ENCODE measurements at places on chromosomes 12 and 14.

DNA sequence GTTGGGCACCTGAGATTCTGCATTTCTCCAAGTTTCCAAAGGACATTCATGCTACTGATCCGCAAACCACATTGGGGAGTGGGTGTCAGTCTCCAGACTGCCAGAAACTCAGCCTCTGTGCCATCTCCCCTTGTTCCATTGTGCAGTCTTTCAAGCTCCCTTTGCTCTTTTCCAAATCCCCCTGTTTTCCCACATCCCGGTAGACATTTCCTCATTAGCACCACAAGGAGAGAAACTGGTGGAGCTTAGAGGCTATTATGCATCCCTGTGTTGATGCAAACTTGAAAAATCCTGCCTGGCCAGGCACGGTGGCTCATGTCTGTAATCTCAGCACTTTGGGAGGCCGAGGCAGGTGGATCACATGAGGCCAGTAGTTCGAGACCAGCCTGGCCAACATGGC is 10.7 kb downstream of the CCDC63 start:
- no peak for DNase-seq

- peak; percentile 66 for DNase-seq
These were observed 45.6 kb downstream of the AACS start for GRCh38 chr12:125110641-125111360.

GRCh38 chr12:73083736-73084135 is 811.6 kb downstream of the TRHDE start:
- DNase-seq: no peak

- DNase-seq: no peak
These were observed 189.4 kb downstream of the ADGRD1 start for GRCh38 chr12:131142891-131143657.

- DNase-seq: no peak
These were observed 371.1 kb downstream of the FSCB start for GRCh38 chr14:44135972-44136371.

DNA sequence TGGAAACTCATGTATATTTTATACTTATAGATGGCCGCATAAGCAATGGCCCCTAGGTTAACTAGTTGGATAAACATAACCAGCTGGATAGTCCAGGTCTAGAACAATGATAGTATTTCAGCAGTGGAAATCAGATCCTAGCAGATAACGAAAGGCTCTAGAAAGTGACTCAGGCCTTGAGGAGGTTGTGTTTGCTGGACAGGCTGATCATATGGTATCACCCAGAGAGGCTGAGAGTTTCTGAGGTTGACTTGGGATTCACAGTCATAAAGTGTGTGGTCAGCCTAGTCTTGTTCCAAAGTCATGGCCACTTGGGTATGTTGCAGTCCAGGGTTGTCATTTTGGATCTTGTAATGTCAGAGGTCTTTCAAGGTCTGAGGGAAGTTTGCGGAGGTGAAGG is 16.8 kb downstream of the FLVCR2 start:
- DNase-seq: no peak

DNA sequence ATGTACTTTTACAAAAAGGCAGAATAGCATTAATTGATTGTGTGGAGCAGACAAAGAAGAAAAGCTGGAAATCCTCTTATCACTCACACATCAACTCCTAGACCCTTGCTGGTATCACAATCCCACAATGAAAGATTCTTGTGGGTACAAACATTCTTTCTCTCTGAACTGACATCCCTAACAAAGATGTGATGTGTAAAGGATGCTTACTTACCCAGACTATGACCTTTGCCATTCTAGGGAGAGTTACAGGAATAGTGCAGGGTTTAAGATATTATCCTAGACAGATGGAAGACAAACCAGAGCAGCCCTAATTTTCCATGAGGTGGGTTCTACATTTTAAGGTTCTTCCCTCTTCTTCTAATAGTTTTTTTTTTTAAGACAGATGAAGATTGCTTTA is 60.4 kb upstream of the SLC6A15 start:
- DNase-seq: no peak

DNA sequence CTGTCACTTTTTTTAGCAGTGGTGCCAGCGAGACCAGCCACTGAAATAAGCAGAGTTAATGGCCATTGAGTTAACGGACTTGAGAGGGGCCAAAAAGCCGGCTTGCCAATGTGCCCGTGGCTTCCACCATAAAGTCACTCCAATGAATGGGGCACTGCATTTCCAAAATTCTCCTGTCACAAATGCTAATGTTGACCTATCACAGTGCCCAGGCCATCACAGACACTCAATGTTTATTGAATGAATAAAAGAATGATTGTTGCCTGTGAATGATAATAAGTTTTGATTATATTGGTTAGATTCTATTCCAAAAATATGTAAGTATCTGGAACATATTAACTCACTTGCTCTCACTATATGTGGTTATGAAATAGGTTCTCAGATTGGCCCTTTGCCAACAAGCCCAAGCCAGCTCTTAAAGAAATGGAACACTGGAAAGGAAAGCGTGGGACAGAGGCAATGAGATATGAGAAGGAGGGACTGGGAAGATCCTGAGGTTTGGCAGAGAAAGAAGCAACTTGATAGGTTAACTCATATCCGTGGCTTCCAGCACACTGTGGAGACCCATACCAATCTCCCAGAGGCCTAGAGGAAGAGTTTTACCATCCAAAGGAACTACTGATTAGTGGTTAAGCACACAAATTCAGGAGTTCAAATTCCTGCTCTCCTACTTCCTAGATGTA is 108.7 kb downstream of the BTG1 start:
- DNase-seq: peak; percentile 94

DNA sequence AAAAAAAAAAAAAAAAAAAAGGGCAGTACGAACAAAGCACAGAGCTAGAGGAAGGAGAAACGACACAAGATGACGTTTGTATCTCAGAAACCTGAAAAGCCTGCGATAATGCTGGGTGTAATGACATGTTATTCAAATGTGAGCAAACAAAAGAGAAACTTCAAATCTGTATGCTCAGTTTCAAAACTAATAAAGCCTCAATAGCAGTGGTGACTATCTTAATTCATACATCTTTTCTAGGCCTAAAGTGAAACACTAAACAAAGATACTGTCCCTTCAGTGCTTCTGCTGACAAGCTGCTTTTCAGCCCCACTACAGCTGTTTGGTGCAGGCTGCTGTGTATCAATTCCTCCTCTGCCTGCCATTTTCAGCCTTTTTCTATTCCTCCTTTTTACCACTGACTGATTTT is 15.8 kb downstream of the ITPR2 start:
- DNase-seq: no peak

GRCh38 chr12:12891881-12892355 is 556 bp downstream of the GPRC5A start:
- no peak for DNase-seq

DNA sequence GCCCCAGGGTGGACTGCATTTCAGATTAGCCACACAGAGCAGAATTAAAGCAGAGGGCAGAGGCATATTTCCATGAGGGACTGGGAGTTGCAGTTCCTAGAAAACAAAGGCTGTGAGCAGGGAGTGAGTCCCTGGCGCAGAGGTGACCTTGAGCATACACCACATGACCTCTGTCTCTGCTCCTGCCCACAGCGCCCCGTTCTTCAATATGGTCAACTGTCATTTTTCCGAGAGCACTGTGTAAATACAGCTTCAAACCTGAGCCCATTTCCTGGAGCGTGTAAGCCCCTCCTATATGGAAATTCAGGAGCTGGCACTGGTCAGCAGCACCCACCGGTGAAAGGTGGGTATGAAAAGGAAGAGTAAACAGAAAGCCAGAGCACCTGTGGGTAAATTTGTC is 192.2 kb upstream of the PELI2 start:
- no peak for DNase-seq

DNA sequence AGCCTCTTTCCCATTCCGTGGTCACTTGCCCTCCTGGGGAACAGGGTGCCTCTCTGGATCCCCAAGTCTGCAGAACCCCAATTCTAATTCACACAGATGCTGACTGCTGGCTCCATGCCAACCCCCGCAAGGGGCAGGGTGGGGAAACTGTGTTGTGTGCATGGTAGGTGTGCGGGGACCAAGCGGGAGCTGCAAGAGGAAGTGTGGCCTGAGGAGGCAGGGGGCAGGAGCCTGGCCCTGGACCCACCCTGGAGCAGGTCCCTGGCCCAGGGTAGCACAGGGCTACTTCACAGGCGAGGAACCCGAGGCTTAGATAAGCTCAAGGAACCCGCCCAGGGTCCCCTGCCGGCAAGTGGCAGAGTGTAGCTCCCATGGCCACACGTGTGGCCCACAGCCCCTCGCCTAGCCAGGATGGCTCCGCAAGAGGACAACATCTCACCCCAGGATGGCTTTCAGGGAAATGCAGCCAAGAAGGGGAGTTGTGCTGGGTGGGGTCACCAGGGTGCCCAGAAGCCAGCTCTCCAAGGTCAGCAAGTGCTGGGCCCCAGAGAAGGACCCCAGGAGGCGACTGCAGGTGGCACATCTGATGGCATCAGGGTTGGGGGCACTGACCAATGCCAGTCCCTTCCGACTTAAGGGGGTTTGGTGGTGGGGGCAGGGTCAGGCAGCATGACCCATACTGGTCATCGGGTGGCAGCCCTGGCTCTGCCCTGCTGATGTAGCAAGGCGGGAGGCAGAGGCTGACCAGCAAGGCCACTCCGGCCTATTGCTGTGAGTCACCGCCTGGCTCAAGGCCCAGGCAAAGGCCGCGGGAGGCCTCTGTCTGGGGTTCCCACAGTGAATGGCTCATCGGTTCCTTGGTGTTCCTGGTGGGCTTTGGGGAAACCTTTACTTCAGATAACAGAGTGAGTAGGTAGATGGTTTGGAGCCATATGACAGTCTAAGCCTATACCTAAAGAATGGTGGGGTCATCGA is 37.3 kb upstream of the EML1 start:
- peak; percentile 27 for DNase-seq

GRCh38 chr14:96752125-96752524 is 45.1 kb upstream of the VRK1 start:
- DNase-seq: no peak

GRCh38 chr14:89429199-89430181 is 12.5 kb upstream of the FOXN3 start:
- DNase-seq: no peak

GRCh38 chr14:101934601-101935150 is 29.7 kb upstream of the DYNC1H1 start:
- no peak for DNase-seq

GRCh38 chr12:113469949-113470743 is 1.5 kb downstream of the LHX5 start:
- no peak for DNase-seq

GRCh38 chr14:50530794-50531365 is 1.5 kb downstream of the MAP4K5 start:
- DNase-seq: no peak

GRCh38 chr12:69828897-69829296 is 3.9 kb downstream of the MYRFL start:
- no peak for DNase-seq

- peak; percentile 29 for DNase-seq
These were observed 694 bp downstream of the AKAP5 start for GRCh38 chr14:64465831-64466554.

DNA sequence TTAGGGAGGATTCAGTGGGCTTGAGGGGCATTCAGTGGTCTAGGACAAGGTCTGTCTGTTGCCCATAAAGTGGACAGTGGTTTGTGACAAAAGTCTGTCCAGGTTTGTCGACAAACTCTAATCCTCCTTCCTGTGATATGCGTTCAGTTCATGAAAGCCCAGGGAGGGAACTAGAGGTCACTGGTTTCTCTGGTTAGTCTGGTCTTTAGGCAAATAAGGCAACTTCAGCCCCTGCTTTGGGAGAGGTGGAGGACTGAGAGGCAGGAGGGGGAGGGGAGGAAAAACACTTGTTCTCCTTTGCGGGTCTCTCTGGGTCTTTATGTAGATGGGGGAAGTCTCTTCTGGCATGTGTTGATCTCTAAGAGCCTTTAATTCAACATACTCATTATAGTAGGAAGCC is 235.1 kb upstream of the PWP1 start:
- no peak for DNase-seq

GRCh38 chr12:123238961-123239360 is 5.7 kb downstream of the MTRFR start:
- no peak for DNase-seq

DNA sequence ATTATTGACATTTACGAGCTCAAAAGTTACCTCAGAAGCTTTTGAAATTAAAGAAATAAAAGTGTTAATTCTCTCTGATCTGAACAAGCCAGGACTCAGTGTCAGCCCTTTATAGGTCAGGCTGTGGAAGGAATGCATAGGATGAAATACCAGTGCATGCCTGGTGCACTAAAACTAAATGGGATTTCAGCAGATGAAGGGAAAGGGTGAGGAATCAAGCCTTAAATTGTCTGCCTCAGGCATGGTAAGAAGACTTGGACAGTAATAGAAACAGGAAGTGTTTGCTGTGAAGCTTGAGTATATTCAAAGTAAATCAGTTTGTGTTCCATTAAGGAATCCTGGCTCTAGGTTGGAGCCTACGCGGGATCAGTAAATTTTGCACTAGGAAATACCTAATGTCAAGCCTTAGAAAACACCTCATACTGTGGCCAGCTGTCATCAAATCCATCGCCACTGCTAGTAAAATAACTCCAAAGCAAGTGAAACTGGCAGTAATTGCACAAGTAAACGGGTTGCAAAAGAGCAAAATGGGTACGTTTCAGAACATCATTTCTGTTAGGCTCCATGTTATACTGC is 76.3 kb downstream of the PDE3A start:
- DNase-seq: no peak

- no peak for DNase-seq
These were observed 185.5 kb downstream of the FOXN3 start for GRCh38 chr14:89231426-89232113.

DNA sequence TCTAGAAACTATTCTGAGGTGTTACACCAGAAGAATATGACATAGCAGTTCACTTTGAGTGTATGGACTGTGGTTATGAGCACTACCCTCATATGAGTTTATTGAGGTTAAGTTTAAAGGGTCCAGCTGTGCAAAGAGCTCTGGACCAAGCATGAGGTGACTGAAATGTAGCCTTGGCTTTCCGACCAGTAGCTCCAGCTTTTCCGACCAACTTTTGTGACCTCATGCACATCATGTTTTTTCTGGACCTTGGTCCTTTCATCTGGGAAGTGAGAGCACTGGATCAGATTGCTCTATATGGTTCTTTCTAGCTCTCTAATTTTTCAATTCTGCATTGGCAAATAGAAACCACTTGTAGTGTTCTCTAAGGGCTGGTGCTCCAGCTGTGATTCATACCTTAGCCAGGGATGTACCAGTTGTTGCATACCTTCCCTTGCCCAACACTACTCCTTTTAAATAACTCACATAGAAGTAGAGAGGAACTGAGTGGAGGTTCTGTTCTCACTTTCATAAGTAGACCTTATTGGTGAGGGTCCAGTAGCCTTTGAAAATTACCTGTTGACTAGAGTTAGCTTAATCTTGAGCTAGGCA is 16.6 kb downstream of the IGF1 start:
- no peak for DNase-seq

- no peak for DNase-seq
These were observed 118.9 kb downstream of the GARIN6 start for GRCh38 chr12:99766408-99766807.

DNA sequence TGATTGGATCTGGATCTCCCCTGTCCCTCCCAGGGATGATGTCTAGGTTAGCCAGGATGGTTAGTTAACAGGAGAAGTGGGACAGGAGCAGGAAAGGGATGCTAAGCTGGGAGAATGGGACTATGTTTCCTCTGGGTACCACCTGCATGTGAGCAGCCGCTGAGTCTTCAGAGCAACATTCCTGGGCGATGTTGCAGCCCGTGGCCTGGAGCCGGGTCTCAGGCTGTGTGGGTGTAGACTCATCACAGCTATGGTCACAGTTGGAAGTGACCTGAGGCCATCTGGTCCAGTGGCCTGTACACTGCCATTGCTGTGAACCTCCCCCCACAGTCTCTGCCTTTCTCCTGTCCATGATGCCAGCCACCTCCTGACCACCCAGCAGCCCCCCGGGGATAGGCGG is 422.6 kb downstream of the DPF3 start:
- no peak for DNase-seq
